ENCODE measurements at places on chromosomes 5 and 9.

DNA sequence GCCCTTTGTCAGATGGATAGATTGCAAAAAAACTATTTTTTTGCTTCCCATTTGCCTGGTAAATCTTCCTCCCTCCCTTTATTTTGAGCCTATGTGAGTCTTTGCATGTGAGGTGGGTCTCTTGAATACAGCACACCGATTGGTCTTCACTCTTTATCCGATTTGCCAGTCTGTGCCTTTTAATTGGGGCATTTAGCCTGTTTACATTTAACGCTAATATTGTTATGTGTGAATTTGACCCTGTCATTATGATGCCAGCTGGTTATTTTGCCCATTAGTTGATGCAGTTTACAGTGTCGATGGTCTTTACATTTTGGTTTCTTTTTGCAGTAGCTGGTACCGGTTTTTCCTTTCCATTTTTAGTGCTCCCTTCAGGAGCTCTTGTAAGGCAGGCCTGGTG, 13.0 kb upstream of the DEPDC1B start:
- no peaks in the 10 kb centered on the region for H3K27me3 ChIP-seq
- no peak overlapping the region for H3K4me3 ChIP-seq
- no peak overlapping the region for H3K27ac ChIP-seq
- no peaks in the 10 kb centered on the region for H3K4me1 ChIP-seq
- no peak for DNase-seq
- H3K36me3 ChIP-seq: no peaks in the 10 kb centered on the region

GRCh38 chr9:114112778-114113584, 13.9 kb upstream of the KIF12 start:
- DNase-seq: no peak
- no peaks in the 10 kb centered on the region for H3K36me3 ChIP-seq
- H3K4me3 ChIP-seq: no peak overlapping the region
- H3K27ac ChIP-seq: no peak overlapping the region
- H3K4me1 ChIP-seq: no peaks in the 10 kb centered on the region
- no peaks in the 10 kb centered on the region for H3K27me3 ChIP-seq

DNA sequence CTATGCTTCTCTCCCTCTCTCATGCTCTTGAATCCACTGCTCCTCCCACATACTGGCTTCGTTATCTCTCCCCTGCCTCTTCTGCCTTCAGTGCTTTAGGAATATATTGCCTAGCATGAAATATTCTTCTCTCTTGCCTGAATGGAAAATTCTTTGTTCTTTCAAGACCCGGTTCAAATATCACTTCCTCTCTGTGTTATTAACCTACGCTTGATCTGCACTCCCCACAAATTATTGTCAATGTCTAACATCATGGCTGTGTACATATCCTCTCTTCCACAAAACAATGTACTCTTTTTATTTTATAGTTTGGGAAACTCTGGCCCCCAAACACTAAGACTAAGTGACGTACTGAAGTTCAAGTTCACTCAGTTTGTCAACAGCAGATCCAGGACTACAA, 211.0 kb downstream of the SEC61B start:
- no peak overlapping the region for H3K4me3 ChIP-seq
- H3K27ac ChIP-seq: no peak overlapping the region
- H3K36me3 ChIP-seq: no peaks in the 10 kb centered on the region

GRCh38 chr5:153400931-153401330, 89.5 kb upstream of the GRIA1 start:
- DNase-seq: no peak
- no peak overlapping the region for H3K27ac ChIP-seq
- no peak overlapping the region for H3K4me3 ChIP-seq
- H3K36me3 ChIP-seq: no peaks in the 10 kb centered on the region

DNA sequence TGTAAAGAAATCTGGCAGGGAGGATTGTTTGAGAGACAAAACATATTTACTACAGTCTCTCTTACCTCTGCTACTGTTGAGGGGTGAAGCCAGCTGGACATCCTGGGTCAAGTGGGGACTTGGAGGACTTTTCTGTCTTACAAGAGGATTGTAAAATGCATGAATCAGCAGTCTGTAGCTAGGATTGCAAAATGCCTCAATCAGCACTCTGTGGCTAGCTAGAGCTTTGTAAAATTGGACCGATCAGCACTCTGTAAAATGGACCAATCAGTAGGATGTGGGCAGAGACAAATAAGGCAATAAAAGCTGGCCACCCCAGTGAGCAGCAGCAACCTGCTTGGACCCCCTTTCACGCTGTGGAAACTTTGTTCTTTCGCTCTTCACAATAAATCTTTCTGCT, 995.8 kb upstream of the CDH6 start:
- H3K4me3 ChIP-seq: no peak overlapping the region
- H3K4me1 ChIP-seq: no peaks in the 10 kb centered on the region
- H3K27me3 ChIP-seq: no peaks in the 10 kb centered on the region
- DNase-seq: no peak

GRCh38 chr9:93589688-93590087, 13.3 kb downstream of the PHF2 start:
- no peaks in the 10 kb centered on the region for H3K27me3 ChIP-seq
- no peaks in the 10 kb centered on the region for H3K36me3 ChIP-seq
- H3K4me1 ChIP-seq: peaks cover 8% of the 10 kb centered on the region
- H3K4me3 ChIP-seq: no peak overlapping the region

- DNase-seq: peak; percentile 28
- no peaks in the 10 kb centered on the region for H3K27me3 ChIP-seq
- H3K36me3 ChIP-seq: no peaks in the 10 kb centered on the region
- peaks cover 11% of the 10 kb centered on the region for H3K4me1 ChIP-seq
- H3K27ac ChIP-seq: peak within 1 kb of the TSS; percentile 99
Observed at GRCh38 chr5:50666261-50667022, at the start of gene PARP8. TSS of gene PARP8 (plus strand) at chr5:50666637. CDS start at chr5:50667096, 459 bp downstream.

DNA sequence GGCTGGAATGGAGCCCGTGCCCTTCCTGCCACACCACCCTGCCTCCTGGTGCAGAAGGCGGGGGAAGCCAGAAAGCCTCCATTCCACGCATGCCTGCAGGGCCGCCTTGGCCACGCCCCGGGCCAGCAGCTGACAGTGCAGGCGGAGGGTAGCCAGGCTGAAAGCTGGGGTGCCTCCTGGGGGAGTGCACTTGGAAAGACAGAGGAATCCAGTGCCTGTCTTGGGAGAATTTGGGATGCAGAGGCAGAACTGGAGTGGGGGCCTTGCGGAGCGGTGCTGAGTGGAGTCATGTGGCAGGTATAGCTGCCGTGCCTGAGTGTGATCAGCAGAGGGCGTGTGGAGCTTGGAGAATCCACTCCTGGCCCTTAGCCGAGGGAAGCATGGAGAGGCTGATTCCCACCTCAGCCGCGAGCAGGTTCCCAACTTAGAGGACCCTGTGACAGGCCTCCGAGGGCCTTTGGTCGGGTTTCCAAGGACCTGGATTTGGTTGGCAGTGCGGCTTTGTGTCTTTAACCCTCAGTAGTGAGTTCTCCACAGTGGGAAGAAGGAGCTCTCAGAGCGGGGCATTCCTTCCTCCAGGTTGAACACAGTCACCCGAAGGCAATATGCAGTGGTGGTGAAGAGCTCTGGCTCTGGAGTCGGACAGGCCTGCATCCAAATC, 9.1 kb upstream of the URM1 start:
- no peaks in the 10 kb centered on the region for H3K4me1 ChIP-seq
- H3K36me3 ChIP-seq: no peaks in the 10 kb centered on the region
- peak overlapping the region; percentile 42 for H3K4me3 ChIP-seq
- peak; percentile 36 for DNase-seq
- H3K27me3 ChIP-seq: no peaks in the 10 kb centered on the region
- peak overlapping the region; percentile 25 for H3K27ac ChIP-seq

DNA sequence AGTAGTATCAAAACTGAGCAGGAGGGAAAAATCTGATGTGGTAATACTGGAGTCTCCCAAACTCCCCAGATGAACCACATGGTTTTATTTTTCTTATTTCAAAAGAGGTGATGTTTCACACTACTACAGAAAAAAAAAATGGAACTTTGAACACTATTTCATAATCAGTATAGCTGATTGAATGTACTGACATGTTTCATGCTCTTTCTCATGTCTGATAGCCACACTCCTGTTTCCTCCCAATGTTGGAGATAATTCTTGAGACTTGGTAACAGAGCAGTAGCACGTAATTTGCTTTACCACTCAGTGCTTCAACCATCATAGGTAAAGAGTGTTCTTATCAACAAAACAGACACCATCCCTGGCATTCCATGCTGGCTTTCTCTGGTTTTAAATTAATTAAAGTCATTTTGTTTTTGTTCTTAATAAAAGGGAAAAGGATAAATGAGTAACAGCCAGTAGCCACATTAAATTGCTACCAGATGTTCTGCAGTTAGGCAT, 85.2 kb downstream of the MUSK start:
- H3K27me3 ChIP-seq: no peaks in the 10 kb centered on the region
- H3K36me3 ChIP-seq: no peaks in the 10 kb centered on the region
- no peak overlapping the region for H3K4me3 ChIP-seq
- H3K4me1 ChIP-seq: no peaks in the 10 kb centered on the region

GRCh38 chr5:145295236-145295835, 539.8 kb downstream of the PRELID2 start:
- no peaks in the 10 kb centered on the region for H3K36me3 ChIP-seq
- H3K27me3 ChIP-seq: no peaks in the 10 kb centered on the region
- no peaks in the 10 kb centered on the region for H3K4me1 ChIP-seq

DNA sequence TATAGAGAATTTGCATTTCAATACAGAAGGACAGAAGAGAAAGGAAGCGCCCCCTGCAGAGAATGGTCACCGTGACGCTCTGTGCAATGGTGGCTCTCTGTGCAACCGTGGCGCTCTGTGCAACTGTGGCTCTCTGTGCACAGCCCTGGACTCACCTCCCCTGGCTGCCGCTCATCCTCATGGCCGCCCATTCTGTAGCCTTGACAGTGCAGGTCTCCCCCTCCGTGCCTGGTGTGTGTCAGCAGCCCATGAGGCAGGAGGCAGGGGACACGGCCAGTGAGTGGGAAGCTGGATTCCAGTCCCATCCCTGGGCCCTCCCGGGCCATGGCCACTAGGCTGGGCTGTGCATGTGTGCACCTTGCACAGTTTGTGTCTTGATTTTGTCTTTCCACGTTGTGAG, 12.0 kb downstream of the EXOC3 start:
- H3K4me3 ChIP-seq: no peak overlapping the region
- no peak for DNase-seq
- no peaks in the 10 kb centered on the region for H3K4me1 ChIP-seq
- H3K36me3 ChIP-seq: peaks cover 85% of the 10 kb centered on the region
- no peak overlapping the region for H3K27ac ChIP-seq

DNA sequence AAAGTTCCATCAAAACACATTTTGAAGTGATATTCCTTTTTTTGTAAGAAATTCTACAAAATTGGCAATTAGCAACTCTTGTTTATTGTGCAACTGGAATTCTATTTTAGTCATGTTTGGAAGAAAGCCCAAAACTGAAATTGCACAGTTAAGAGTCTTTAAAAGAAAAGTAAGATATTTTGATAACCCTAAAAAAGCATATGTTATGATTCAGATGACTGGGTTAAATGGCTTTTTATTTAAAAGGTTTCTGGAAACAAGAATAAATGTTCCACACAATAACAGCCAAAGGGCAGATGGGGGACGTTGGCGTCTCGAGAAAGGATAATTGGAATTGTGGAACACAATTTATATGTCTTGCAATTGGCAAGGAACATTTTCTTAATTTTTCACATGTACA, 275.2 kb downstream of the CDH9 start:
- no peaks in the 10 kb centered on the region for H3K4me1 ChIP-seq
- no peak for DNase-seq
- H3K27me3 ChIP-seq: no peaks in the 10 kb centered on the region

GRCh38 chr5:138212828-138213160, 329 bp downstream of the CDC23 start:
- no peak for DNase-seq
- H3K4me1 ChIP-seq: peaks cover 7% of the 10 kb centered on the region
- peak overlapping the region; percentile 96 for H3K4me3 ChIP-seq
- H3K36me3 ChIP-seq: peaks cover 4% of the 10 kb centered on the region
- H3K27me3 ChIP-seq: no peaks in the 10 kb centered on the region

GRCh38 chr9:76905791-76906646, at the start of gene PRUNE2:
TSS of gene PRUNE2 (minus strand) at chr9:76906114. CDS start at chr9:76905963, 151 bp downstream.
- no peaks in the 10 kb centered on the region for H3K27me3 ChIP-seq
- no peaks in the 10 kb centered on the region for H3K4me1 ChIP-seq
- no peak for DNase-seq
- no peak within 1 kb of the TSS for H3K27ac ChIP-seq
- no peaks in the 10 kb centered on the region for H3K36me3 ChIP-seq

GRCh38 chr5:57878301-57878722, 395.7 kb upstream of the ACTBL2 start:
- no peaks in the 10 kb centered on the region for H3K27me3 ChIP-seq
- H3K4me3 ChIP-seq: no peak overlapping the region
- DNase-seq: no peak
- no peak overlapping the region for H3K27ac ChIP-seq

DNA sequence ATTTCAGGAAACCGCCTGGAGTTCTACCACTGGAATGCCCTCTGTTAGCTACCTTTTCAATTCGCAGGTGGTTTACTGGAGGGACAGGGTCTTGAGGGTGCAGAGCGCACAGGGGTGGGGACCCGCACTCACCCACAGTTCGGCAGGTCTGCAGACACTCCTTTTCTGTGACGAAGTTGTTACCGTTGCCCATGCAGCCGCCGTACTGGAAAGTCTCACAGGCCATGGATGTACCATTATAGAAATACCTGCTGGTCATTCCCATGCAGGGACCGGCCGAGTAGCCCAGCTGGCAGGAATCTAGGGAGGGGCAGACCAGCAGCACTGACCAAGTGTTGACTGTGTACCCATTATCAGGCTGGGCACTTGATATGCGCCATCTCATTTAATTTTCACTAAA, 16.8 kb downstream of the AMBP start:
- no peak for DNase-seq
- no peak overlapping the region for H3K27ac ChIP-seq
- H3K4me3 ChIP-seq: no peak overlapping the region
- H3K4me1 ChIP-seq: no peaks in the 10 kb centered on the region

DNA sequence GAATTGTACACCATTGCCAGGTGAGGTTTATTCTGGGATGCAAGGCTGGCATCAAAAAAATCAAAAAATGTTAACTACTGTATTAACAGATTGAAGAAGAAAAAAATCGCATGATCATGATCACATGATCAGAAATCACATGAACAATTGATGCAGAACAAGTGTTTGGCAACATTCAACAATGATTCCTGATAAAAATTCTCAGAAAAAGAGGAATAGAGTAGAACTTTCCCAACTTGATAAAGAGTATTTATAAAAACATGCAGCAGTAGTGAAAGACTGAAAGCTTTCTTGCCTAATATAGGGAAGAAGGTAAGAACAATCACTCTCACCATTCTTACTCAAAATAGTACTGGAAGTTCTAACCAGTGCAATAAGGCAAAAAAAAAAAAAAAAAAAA, 16.4 kb downstream of the SLCO4C1 start:
- no peak overlapping the region for H3K27ac ChIP-seq
- DNase-seq: no peak
- no peak overlapping the region for H3K4me3 ChIP-seq
- no peaks in the 10 kb centered on the region for H3K36me3 ChIP-seq

GRCh38 chr5:14440223-14440581, 141.4 kb upstream of the OTULINL start:
- no peaks in the 10 kb centered on the region for H3K36me3 ChIP-seq
- no peak overlapping the region for H3K4me3 ChIP-seq
- no peak for DNase-seq
- H3K27me3 ChIP-seq: no peaks in the 10 kb centered on the region
- H3K4me1 ChIP-seq: no peaks in the 10 kb centered on the region

DNA sequence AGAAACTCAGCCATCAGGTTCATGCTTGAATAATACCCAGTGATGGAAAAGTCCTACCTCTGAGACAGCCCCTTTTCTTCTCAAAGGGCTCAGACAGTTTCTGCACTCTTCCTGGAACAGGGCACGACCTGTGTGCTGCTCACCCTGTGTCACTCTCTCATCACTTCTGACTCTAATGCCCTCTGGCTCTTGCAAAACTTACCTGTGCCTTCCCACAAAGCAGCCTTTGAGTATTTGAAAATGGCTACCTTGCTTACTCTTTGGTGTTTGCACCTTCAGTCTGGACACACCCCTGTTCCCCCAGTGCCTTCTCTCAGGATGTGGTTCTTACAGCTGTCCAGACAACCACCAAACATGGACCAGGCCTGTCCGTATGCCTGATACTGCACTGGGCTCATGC, 171.4 kb downstream of the GRIA1 start:
- H3K36me3 ChIP-seq: no peaks in the 10 kb centered on the region
- no peak for DNase-seq
- no peaks in the 10 kb centered on the region for H3K4me1 ChIP-seq

Measured in effector memory CD4-positive, alpha-beta T cell (primary cell).